ENCODE measurements at places on chromosomes 5 and 9.

DNA sequence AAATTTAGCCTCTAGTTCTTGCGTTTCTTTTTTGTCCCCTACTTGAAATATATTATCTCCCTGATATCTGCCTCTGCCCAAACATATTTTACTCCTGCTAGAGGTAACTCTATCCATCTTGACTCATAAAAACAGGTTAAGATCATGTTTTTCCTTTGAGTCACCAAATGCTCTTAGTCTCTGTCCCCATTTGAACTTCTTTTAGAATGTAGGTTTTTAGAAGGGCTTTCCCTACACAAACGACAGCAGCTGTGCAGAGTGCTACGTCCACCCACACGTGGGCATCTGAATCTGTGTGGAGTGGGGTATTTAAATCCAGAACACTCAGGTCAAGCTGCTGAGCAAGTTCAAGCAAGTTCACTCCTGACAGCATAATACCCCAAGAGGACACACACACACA lies 2.2 kb downstream of the HSD17B3 start:
- no peak for DNase-seq

GRCh38 chr9:31210978-31211570 lies 1173.4 kb upstream of the ACO1 start:
- peak; percentile 49 for DNase-seq

- no peak for DNase-seq
Observed at GRCh38 chr5:74594137-74595040, 46.1 kb downstream of the ENC1 start.

DNA sequence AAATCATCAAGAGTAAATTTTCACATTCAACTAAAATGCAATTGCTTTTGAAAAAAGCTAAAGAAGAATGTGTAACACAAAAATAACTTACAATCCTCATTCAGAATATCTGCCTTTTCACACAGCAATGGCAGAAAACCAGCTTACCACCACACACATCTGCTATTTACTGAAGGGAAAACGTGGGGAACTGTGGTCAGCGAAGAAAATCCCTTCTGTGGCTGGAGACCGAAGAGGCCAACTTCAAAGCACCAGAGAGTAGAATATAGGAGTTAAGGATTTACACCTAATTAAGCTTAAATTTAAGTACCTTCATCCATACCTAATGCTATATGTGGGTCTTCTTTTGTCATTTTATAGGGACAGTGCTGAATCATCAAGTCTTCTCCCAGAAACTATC lies 339.6 kb downstream of the DEPDC1B start:
- no peak for DNase-seq

DNA sequence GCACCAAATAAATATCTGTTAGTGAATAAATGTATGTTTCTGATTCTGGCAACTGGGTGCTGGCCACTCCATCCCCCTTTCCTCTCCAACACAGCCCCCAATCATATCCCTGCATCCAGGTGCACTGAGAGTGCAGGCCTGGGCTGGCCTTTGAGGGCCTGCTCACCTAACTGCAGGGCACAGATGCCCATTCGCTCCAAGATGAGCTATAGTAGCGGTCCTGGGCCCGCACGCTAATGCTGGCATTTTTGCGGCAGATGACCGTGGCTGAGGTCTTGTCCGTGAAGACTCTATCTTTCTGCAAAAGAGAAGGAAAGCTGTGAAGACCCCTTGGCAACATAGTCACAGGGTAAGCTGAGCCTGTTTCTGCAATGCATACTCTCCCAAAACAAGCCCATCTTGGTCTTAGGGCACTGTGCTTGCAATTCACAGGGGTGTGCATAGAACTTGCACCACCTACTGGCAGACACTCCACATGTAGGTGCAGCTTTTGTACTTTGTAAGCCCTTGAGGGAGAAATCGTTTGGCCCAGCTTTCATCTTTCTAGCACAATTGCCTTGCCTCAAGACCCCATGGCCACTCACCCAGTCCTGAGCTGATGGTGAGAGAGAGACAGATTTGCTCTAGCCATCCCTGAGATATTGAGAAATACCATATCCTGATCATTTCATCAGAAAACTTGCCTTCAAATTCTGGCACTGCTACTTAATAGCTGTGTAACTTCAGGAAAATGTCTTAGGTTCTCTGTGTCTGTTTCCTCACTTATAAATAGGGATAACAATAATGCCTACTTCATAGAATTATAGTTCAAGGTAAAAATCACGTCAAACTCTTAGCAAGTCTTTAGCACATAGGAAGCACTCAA lies 13.5 kb downstream of the IL12B start:
- no peak for DNase-seq

DNA sequence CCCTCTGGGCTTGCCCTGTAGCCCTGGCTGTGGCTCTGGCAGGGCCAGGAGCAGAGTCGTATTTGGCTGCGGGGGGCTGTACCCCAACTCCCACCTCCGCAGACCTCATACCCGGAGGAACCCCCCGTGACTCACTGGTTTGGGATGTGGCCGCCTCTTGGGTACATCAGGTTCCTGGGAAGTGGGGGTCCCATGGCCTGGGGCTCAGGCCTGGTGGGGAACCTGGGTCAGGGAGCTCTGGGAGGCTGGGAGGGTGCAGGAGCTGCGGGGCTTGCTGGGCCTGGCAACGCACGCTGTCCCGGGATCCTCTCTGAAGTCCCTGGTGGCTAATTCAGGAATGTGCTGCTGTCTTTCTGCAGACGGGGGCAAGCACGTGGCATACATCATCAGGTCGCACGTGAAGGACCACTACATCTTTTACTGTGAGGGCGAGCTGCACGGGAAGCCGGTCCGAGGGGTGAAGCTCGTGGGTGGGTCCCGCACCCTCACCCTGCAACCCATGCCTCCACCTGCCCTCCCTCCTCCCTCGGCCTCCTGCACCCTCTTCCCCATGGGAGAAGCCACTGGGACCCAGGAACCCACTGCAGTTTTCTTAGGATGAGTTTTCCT lies 2.4 kb downstream of the LCN1 start:
- DNase-seq = peak; percentile 47

GRCh38 chr5:122877518-122877917 lies 32.1 kb downstream of the SNX24 start:
- no peak for DNase-seq

GRCh38 chr5:126777257-126777974 lies 480 bp downstream of the LMNB1 start:
- peak; percentile 64 for DNase-seq

DNA sequence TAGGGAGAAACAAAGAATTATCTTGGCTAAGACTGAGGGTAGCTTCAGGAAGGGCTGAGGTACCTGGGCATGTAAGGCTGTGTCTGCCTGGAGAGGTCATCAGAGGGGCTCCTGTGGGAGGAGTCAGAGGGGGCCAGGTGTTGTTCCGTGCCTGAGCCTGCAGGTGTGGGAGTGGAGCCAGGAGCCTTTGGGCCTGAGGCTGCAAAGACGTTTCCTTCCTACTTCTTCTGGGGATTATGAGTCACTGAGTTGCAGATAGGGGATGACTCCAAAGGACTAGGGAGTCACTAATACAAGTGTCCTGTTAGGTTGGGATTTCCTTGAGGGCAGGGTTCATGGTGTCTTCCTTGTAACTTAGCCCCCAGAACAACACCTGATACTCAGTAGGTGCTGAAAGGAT lies 391.1 kb downstream of the ARHGEF28 start:
- no peak for DNase-seq

- DNase-seq = no peak
Observed at GRCh38 chr5:16744164-16744880, 127.5 kb upstream of the RETREG1 start.

- DNase-seq = no peak
Observed at GRCh38 chr9:133008824-133009223, 22.0 kb upstream of the GTF3C5 start.

DNA sequence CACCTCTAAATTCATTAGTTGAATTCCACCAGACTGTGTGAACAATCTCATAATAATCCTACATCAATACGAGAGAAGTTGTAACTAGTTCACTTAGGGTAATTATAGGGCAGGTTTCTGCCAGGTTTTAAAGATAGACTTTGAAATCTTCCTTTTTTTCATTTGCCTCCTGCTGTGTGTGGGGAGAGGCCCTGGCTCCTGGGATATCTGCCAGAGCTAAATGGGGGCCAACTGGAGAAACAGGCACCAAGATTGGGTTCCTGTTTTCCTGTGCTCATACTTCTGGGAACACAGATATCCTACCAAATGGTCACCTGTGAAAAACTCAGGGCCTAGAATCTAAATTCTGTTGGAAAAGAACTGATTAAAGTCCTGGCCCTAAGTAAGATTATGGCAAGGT lies 42.3 kb downstream of the SH3RF2 start:
- no peak for DNase-seq

- no peak for DNase-seq
Observed at GRCh38 chr5:146015001-146015400, 78.6 kb downstream of the SH3RF2 start.

DNA sequence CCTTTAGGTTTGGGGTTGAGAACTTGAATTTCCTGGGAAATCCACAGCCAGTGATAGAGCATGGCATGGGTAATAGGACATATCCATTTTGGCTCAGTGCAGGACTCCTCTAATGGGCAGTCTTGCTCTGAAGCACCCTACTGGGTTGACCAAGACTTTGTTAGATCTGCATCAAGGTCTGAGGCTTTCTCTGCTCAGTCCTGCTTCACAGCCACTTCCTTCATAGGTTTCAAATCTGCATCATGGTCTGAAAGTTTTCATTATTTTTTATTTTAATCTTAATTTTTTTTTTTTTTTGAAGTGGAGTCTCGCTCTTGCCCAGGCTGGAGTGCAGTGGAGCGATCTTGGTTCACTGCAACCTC lies 36.5 kb downstream of the KIF2A start:
- DNase-seq = no peak

Data from sciatic nerve (tissue), 2 donors.